ENCODE measurements at places on chromosomes 6 and 20.

DNA sequence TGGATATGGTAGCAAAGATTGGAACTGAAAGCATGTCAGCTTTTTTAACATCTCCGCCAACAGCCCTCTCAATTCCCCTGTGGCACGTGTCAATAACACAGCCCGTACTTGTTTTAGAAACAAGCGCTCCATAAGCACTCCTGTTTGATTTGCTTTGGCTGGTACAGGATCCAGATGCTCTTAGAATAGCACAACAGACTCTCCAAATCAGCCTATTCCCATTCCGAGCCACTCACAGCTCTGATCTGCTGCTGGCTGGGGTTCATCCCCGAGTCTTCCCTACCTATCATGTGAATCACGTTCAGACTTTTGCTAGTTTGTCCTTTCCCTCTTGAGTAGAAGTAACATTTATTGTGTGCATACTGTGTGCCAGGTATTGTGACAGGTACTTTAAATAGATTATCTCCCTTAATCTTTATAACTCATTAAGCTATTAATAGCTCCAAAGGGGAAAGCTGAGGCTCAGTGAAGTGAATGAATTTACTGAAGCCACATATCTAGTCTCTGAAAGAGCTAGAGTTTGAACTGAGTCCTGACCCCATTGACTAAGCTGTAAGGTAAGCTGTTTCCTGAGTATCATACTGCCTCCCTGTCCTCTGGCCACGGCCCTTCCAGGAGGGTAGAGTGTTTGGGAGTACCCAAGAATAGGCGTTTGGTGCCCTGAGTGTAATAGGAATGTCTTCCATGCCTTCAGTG, 46.7 kb downstream of the RALY start:
- DNase-seq = no peak

DNA sequence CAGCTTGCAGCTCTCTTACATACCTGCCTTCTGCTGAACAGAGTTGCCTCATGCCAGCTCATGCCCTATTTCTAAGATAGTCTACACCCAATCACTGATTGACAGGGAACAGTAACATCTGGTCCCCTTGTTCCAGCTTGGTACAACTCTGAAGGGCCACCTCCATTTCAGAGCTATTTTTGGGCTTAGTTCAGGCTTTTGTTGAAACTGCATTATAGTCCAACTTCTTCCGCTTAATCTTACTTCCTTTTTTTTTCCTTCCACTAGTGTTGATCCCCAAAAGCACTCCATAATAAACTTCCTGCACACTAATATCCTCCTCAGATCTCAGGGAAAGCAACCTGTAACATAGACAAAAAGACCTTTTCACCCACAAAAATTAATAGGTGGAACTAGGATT, 65.7 kb upstream of the TNFRSF21 start:
- DNase-seq = no peak

DNA sequence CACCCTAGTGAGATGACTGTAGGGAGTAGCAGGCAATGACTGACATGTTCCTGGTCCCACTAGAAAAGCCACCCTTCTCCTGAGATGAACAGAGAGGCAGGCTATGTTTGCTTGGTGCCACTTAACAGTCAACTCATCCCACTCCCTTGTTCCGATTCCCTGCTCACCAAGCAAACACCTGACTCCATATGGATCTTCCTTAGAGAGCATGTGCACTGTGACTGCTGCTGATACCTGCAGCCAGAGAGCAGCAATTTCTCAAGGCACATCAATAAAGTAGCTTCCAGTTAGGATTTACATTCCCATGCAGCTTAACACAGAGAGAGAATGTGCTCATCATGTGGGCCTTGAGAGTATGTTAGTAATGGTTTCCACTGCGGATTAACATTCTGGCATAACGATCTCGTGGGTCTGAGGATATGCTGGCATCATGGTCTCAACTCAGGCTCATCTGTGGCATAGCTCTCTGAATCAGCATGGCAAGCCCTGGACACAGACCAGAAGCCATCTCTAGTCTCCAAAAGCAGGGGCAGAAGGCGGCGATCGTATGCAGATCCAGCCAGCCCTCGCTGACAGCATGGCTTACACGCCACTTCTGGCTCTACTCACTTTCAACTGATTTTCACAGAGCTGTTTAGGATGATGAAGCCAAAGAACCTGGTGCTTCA, 43.9 kb downstream of the ATXN1 start:
- DNase-seq = no peak

GRCh38 chr6:137452333-137452894, 41.8 kb downstream of the OLIG3 start:
- DNase-seq = no peak

DNA sequence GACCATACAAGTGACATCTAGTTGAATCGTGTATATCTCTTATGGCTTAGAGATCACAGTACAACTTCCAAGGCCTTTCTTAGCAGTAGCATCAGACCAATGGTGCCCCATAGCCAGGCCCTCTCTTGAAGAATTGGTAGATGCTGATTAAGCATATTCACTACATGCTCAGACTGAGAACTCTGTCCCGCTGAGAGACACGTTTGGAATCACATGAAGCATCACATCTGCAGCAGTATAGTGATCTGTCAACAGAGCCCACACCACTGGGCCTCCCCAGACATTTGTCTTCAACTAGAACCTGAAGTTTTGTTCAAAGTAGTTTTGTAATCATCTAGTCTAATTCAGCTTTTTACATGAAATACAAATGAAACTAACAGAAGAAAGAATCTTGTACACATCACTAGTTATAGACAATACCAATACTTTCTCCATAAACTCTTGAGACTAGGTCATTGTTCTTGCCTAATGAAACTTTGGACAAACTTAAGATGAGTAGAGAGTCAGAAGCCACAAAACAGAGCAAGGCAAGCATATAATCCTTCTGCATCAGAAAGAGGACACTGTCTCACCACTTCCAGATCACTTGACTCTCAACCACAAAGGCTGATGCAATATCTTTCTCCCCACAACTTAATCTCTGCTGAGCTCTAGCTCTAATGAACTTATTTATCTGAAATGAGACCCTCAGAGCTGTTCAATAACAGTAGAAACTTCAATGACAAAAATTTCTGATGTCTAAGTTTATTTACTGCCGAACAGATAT, 182.7 kb downstream of the TBX18 start:
- DNase-seq = no peak

DNA sequence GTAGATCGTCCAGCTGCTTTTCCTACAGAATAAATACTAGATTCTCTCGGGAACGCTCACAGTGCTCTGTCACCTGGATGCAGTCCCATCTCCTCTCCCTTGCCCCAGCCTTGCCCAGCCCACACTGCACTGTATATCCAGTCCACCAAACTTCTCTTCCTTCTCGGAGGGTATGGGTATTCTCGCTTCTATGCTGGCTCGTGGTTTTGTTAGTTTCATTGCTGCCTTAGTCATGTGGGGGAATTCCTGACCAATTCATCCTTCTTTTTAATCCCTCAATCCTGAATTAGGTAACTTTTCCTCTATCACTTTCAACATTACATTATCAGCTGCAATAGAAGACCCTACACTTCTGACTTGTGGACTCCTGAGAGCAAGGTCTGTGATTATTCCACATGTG, 252.4 kb downstream of the GMDS start:
- DNase-seq = no peak

DNA sequence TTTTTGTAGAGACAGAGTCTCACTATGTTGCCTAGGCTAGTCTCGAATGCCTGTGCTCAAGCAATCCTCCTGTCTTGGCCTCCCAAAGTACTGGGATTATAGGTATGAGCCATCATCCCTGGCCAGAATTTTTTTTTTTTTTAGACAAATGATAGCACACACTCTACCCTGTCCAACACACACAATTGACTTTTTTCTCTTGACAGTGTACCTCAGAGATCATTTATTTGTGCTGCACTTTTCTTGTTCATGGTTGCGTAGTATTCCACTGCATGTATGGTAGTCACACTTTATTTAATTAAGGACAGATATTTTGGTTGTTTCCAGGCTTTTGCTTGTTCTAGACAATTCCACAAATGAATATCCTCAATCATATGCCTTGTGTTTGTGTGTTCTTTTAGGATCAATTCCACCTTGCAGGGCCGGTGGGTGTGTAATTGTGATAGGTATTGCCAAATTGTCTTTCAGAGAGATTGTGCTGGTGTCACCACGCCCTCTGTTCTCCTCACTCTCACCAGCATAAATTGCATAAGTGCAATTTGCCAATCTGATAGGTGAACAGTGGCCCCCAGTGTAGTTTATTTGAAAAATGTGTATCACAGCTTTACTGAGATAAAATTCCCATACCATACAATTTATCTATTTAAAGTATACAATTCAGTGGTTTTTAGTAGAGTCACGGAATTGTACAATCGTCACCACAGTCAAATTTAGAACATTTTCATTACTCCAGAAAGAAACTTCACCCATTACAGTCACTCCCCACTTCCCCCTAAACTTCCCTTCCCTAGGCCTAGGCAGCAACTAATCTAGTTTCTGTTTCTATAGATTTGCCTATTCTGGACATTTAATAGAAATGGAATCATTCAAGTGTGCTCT, 20.1 kb downstream of the SRC start:
- DNase-seq = no peak

DNA sequence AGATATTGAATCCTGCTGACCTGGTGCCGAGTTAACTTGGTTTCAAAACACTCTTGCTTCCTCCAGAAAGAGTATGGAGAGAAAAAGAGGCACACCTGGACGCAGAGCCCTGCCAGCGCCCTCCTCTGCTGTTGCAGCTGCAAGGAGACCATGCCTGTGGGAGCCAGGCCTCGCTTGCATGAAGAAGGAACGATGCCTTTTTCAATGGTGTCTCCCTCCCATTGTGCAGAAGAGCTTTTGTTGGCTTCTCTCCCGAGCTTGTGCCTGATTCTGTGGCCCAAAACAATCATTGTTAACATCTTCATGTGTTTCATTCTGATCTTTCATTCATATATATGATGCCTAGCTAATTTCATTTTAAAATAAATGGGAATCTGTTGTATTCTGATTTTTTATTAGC, 98.1 kb downstream of the FAM120B start:
- no peak for DNase-seq

DNA sequence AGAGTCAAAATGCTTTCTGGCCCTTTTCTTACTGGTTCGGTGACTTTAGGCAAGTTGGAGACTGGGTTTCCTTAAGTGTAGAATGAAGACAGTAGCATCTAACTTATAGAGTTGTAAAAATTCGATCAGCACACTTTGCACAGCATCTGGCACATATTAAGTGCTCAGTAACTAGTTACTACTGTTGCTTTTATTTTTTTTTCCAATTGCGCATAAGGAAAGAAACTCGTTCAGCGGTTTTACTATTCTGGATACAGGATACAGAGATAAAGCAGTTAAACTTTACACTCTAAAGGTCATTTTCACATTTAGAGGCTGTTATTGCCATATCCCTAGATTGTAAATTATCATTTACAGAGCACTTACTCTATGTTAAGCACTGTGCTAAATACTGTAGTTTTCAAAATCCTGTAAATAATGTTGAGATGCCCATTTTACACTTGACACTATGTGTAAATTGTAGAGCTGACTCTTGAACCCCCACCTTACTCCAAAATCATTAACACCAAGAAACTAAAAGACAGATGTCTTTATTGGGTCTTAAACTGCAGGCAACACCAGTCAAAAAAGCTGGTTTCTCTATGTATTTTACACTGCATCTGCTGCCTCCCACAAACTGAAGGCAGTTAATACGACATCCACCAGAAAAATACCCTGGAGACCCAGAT, 886 bp downstream of the ROMO1 start:
- no peak for DNase-seq

DNA sequence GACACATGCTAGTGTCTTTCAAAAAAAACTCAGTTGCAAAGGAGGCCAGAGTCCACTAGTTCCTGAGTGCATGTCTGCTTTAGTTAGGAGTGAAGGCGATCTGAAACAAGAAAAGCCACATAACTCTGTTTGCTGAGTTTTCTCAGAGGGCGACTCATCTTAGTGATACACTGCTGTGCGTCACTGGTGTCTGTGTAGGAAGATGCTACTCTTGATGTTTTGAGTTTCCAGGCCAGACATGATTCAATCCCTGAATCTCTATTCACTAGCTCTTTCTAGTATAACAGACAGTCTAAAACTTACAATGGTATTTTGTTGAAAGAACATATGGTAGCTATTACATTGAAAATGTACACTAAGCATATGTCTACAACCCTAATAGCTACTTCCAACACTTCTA, 60.9 kb downstream of the GFRAL start:
- DNase-seq = no peak

- no peak for DNase-seq
Measured at GRCh38 chr6:169963581-169964297, 212.3 kb downstream of the ERMARD start.

DNA sequence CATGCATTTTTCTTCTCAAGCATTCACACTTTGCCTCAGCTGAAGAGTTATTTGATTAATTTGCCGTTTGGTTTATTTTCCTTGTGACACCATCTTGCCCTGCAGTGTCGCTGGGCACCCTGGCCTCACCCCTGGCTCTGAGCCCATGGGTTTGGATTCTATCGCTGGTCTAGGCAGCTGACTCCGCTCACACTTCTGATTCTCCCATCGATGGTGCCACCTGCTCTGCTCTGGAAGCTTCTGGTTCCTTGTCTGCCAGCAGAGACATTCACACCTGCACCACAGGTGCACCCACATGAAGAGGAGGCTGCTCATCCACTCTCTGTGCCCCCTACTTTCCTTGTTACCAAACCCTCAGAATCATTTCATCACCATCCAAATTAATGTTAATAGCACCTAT, 291.6 kb upstream of the CDH4 start:
- no peak for DNase-seq

DNA sequence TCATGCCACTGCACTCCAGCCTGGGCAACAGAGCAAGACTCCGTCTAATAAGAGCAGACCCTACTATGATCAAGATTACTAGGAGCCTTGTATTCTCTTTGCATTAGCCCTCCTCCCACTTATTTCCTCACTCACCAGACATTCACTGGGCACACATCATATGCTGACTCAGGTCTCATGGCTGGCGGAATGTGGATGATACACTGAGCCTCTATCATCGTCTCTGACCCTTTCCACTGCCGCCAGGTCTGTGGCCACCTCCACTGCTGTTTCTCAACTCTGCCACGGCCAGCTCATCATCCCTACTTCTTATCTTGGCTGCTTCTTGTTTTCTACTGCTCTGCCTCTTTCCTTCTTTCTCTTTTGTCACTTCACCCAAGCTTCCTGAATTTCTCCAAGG, 161.0 kb downstream of the BACH2 start:
- no peak for DNase-seq

- no peak for DNase-seq
Measured at GRCh38 chr20:62885046-62885895, 23.6 kb upstream of the TCFL5 start.

DNA sequence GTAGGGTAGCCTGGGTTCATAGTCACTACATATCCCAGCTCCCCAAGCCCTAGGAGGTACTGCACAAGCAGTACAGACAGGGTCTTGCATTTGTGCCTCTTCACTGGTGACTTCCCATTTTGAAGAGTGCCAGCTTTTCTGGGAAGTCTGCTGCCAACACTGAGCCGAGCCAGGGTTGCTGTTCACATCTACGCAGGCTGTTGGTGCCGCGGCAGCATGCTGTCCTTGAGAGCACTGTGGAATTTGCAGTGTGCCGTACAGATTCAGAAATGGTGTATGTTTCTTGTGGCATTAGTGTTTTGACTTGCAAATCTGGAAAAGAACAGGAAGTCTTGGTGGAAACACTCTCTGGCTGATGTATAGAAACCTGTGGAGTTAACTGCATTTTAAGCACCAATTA, 67.5 kb downstream of the JARID2 start:
- DNase-seq = no peak

- DNase-seq = no peak
Measured at GRCh38 chr6:159513914-159514313, 179.1 kb downstream of the SOD2 start.
